Mesothelial cell of epicardium (in vitro differentiated cells): ENCODE measurements at places on chromosomes 3 and 15.

GRCh38 chr3:187968883-187969580 lies 184.9 kb upstream of the LPP start:
- no peak for DNase-seq

DNA sequence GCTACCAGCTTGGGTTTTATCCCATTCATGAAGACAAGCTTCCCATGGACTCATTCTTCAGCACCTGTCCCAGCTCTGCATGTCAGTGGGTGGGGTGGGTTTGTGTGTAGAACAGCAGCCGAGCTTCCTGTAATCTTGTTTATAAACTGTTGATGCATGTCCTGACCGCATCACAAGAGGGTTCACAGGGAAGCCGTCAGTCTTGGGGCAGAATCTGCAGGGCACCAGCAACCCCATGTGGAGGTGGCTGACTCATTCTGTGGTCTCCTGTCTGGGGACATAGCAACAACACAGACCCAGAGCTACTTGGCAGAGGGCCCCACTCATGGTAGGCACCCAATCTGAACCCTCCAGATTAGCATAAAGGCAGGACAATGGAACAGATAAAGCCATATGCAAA lies 35.6 kb downstream of the DAPK2 start:
- DNase-seq = no peak

DNA sequence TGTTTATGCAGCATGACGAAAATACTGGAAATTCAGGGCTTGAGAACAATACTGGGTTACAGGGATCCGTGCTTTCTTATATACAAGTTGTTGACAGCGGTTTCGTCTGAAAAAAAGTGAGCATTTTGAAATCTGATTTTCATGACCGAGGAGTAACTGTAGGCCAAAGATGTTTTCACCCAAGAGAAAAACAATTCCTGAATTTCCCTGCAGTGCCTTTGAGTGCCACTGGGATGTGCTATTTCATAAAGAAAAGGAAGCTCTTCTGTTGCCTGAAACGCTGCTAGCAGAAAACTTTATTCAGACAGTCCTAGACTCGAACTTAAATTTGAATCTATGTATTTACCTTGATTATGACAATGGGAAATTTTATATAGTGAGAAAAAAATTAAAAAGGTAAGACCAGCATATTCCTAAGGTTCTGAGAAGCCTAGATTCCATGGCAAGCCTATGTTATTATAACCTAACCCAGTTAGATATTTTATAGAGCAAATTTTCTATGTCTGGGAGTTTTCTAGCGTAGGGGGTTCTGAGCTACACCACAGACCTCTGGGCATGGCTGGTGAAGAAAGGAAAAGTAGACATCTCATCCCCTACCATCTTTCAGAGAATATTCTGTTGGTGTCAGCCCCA lies 30.2 kb downstream of the KCNAB1 start:
- DNase-seq = no peak

GRCh38 chr3:84738086-84738485 lies 220.7 kb upstream of the CADM2 start:
- no peak for DNase-seq

DNA sequence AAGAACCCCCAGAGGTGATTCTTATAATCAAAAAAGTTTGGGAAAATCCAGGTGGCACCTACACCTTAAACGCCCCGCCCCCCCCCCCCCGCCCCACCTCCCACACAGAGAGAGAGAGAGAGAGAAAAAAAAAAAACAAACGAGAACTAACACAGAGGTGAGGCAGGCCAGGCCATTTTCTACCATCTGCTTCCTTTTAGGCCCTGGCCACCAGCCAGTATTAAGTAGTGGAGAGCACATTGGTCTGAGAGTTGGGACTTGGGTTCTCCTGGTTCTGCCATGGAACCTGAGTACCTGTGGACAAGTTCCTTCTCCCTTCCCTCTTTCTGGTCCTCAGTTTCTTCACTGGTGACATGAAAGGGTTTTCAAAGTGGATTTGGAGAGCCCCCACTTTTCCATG lies 60.6 kb downstream of the SLC6A11 start:
- no peak for DNase-seq

GRCh38 chr3:187063286-187064121 lies 75.8 kb downstream of the RPL39L start:
- no peak for DNase-seq

DNA sequence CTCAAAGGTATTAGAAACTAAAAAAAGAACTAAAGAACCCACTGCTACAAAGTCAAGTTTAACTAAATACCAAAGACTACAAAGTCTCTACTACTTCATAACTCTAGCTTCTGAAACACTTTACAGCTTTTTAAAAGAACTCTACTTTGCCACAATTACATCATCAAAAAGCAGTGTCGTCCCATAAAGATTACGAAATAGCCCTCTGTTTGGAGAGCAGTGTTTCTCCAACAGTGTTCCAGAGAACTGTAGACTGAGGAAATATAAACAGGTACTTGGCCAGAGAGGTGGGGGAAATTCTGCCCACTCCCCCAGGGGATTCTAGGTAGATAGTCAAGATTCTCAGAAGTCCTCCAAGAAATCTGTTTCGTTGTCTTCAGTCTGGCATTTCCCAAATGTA lies 225.6 kb downstream of the PDZRN3 start:
- no peak for DNase-seq

- DNase-seq = no peak
Measured at GRCh38 chr3:9251055-9251786, 1.8 kb upstream of the SRGAP3 start.

DNA sequence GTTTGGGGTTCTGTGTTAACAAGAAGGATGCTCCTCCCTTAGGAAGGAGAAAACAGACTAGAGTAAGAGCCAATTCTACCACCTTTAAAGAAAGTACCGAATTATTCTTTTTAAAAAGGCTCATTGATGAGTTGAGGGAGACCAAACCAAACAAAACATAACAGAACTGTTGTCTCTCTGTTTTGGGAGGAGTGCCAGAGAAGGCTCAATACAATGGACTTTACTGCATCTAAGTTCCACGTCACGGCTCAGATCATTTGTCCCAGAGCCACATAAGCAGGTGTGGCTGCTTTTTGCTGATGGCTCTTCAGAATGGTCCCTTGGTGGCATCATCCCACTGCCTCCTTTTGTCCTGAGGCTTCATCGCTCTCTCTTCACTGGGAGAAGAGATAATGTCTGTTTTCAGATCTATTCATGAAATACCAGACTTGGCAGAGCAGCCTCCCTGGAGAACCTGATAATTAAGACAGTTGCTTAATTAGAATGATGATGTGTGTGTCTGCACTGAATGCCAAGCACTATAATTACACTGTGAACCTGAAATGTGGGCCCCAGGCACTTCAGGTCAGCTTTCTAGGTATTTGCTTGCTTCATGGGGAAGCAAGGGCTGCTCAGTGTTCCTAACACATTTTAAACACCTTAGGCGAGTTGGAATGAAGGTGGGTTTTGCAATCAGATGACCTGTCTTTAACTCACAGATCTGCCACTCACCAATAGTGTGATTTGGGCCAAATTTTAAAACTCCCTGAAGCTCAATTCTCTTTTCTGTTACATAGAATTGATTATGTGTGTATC lies 335.2 kb upstream of the MCTP2 start:
- no peak for DNase-seq

GRCh38 chr15:75821786-75822345 lies 21.4 kb upstream of the UBE2Q2 start:
- no peak for DNase-seq

GRCh38 chr3:178529606-178530225 lies 6.5 kb upstream of the KCNMB2 start:
- DNase-seq = no peak

DNA sequence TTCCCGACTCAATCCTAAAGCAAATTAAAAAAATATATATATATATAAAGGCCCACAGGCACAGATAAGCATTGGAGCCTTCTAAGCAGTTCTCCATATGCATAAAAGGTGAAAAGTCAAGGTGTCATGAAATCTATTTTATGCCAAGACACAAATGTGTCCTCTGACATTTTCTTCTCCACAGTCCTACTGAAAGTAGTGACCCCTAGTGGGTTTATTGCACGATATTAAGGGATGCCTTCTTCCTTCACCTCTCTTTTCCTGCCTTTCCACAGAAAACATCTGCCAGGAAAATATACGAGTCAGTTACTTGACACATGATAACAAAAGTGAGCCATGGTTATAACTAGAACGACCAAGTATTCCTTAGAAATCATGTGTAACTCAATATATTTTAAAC lies 303.2 kb downstream of the TIGIT start:
- no peak for DNase-seq

DNA sequence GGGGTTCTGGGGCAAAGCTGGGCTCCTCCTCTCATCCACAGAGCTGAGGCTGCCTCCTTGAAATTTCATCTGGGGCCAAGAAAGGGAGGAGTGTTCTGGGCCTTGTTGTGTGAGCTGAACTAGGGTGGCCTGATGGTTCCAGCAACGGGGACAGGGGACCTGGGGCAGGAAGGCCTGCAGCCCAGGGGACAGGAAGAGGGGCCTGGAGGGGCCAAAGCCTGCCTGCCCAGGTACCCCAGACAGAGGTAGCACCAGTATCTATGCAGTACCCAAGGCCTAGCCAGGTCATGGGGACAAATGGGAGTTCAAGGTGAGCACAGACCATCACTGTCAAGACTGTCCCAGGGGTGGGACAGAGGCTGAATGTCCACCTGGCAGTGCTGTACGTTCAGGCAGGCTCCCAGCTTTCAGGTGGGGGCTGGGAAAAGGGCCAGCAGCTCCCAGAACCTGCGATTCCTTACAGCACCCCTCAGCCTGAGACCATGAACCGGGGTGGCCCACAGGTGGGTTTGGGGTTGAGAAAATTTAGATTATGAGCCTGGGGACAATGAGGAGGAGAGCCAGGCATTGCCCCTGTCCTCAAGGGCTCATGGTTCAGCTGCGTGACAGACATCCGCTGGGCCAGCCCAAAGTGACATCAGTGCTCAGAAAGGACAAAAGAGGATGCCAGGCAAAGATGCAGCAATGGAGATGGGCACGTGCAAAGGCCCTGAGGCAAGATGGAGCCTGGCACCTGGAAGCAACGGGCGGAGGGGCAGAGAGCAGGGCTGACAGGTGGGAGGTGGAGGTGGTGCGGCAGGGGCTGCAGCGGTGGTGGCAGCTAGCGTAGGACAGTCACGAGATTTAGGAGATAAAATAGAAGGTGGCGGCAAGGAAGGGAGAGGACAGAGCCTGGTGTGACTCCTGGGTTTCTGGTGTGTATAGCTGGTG lies 28.0 kb downstream of the PSTPIP1 start:
- no peak for DNase-seq

DNA sequence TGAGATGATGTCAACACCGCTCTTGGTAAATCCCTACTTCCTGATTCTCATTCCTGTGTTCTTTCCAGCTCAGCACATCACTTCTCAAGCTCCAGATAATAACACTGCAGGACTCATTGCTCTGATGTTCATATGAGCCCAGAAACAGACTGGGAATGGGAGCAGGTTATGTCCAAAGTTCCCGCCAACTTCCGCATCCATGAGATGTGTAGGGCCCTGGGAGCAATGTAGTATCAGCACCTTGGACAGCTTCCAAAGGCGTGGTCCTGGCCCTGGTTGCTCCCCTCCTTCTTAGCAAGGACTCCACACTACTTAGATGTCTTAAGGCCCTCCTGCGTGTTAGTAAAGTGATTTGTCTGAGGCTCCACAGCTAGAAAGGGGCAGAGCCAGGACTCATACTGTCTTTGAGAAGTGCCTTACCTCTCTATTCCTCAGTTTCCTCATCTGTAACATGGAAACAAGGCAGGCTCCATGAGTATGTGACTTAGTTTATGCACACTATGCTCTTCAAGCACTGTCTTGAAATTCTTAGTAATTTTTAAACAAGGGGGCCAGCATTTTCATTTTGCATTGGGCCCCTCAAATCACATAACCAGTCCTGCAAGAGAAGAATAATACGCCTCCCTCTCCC lies 27.9 kb upstream of the SLC6A1 start:
- no peak for DNase-seq

GRCh38 chr3:119290613-119291012 lies 3.6 kb upstream of the ARHGAP31 start:
- DNase-seq = no peak

GRCh38 chr15:51332206-51333147 lies 5.9 kb downstream of the CYP19A1 start:
- DNase-seq = no peak

- no peak for DNase-seq
Measured at GRCh38 chr3:128457937-128458336, 8.8 kb downstream of the DNAJB8 start.

GRCh38 chr15:78977091-78977571 lies 32.3 kb upstream of the CTSH start:
- DNase-seq = no peak
